ENCODE measurements at places on chromosomes 6 and 20.

- H3K27me3 ChIP-seq, result no peaks in the 10 kb centered on the region
- no peaks in the 10 kb centered on the region for H3K4me1 ChIP-seq
- H3K36me3 ChIP-seq, result no peaks in the 10 kb centered on the region
- peak overlapping the region; percentile 5 for H3K27ac ChIP-seq
Measured at GRCh38 chr6:17884498-17885478, 102.6 kb downstream of the KIF13A start.

GRCh38 chr20:51768759-51769517, 748 bp upstream of the ATP9A start:
- no peak for ATAC-seq
- peak overlapping the region; percentile 40 for H3K4me3 ChIP-seq
- H3K36me3 ChIP-seq, result no peaks in the 10 kb centered on the region
- no peak overlapping the region for H3K27ac ChIP-seq

DNA sequence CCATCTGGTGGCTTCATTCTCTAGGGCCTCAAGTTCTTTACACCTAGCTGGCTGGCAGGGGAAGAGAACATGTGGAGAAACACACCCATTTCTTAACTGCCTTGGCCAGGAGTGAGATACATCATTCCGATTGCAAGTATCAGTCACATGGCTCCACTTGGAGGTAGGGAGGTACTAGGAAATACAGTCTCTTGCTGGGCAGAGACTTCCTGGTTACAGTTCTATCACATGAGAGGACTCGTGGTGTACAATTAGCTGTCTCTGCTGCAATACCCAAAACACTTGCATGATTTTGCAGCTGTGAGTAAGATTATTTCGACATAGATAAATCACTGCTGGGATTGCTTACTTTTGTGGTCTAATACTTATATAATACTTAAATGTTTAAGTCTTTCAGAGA, 51.1 kb downstream of the GTF2H5 start:
- no peaks in the 10 kb centered on the region for H3K27me3 ChIP-seq
- no peaks in the 10 kb centered on the region for H3K36me3 ChIP-seq
- no peak overlapping the region for H3K4me3 ChIP-seq
- H3K4me1 ChIP-seq, result no peaks in the 10 kb centered on the region

GRCh38 chr20:14685183-14685582, 347.8 kb upstream of the FLRT3 start:
- H3K27ac ChIP-seq, result no peak overlapping the region
- H3K27me3 ChIP-seq, result no peaks in the 10 kb centered on the region
- no peaks in the 10 kb centered on the region for H3K36me3 ChIP-seq
- no peak for ATAC-seq
- H3K4me1 ChIP-seq, result no peaks in the 10 kb centered on the region
- no peak overlapping the region for H3K4me3 ChIP-seq

DNA sequence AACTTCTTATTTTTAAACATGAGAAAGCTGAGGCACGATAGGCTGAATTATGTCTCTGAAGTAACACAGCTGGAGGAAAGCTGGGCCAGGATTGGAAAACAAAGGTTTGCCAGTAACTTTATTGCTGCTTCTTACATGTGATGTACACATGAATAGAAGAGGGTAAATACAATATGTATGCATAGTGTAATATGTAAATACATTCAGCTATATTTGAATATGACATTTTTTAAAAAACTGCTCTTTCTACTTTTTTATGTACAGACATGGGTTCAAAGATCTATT, 90.2 kb downstream of the ADTRP start:
- no peak overlapping the region for H3K4me3 ChIP-seq
- ATAC-seq, result no peak
- no peaks in the 10 kb centered on the region for H3K36me3 ChIP-seq
- H3K27me3 ChIP-seq, result no peaks in the 10 kb centered on the region

DNA sequence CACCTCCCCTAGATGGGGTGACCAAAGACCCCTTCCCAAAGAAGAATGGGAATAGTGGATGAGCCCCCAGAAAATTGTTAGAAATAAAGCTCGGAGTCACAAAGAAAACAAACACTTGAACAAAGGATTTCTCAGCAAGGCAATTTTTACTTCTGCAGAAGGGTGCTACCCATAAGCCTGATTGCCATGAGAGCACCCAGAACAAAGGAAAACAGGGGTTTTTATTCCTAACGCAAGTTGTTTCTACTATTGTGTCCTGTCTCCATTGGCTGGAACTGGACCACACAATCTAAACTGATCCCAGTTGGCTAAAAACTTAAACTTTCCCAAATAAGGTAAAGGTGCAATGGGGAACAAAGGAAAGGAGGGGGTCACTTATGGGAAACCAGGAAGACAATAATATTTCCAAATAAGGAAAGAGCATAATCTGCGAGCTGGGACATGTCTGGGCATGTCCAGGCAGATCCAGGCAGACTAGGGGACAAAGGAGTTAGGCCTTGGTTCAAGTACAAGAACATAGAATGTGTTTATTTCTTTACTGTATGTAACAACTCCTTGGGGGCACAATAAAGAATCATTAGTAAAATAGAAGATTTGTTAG, 20.0 kb downstream of the HLA-B start:
- no peaks in the 10 kb centered on the region for H3K36me3 ChIP-seq
- H3K4me1 ChIP-seq, result no peaks in the 10 kb centered on the region
- ATAC-seq, result no peak
- H3K4me3 ChIP-seq, result no peak overlapping the region
- H3K27me3 ChIP-seq, result no peaks in the 10 kb centered on the region

- H3K36me3 ChIP-seq, result no peaks in the 10 kb centered on the region
- H3K27ac ChIP-seq, result peak overlapping the region; percentile 89
- peak overlapping the region; percentile 71 for H3K4me3 ChIP-seq
- H3K27me3 ChIP-seq, result no peaks in the 10 kb centered on the region
Measured at GRCh38 chr6:89413006-89413400, 930 bp upstream of the RRAGD start.

DNA sequence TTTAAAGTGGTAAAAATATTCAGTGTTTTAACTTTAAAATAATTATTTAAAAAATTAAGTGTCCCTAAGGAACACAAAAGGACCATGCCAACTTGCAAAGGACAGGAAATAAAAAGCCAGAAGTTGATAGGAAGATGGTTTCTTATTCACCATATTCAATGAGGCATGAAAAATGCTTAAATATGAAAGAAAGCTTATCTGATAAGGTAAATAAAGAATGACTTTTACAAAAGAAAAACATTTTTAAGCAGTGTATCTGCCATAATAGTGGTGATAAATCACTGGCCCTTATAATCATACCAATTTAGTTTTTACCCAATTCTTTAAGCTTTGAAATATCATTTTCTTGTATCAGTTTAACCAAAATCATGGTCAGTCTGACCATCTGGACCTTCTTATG, 33.5 kb upstream of the POPDC3 start:
- no peak overlapping the region for H3K27ac ChIP-seq
- H3K4me3 ChIP-seq, result no peak overlapping the region
- H3K27me3 ChIP-seq, result no peaks in the 10 kb centered on the region
- no peaks in the 10 kb centered on the region for H3K36me3 ChIP-seq
- ATAC-seq, result no peak

GRCh38 chr20:61796738-61797137, 268.9 kb downstream of the TAF4 start:
- H3K36me3 ChIP-seq, result no peaks in the 10 kb centered on the region
- ATAC-seq, result no peak

DNA sequence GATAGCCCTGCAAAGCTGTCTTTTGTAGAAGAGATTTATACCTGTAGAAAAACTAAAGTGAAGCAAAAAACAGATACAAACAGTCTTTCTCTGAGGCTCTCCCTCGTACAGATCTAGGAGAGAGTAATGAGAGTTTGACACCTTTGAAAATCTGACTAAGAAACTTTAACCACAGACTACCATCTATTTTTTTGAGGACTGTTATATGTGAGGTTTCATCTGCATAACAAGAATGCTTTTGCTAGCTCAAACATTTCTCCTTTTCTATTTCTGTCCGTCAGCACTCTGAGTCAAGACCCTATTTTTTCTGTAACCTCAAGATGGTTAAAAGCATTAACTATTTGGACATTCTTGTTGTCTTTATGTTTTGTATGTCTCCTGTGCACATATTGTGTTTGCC, 193.0 kb downstream of the BTBD3 start:
- no peak overlapping the region for H3K27ac ChIP-seq
- H3K4me3 ChIP-seq, result no peak overlapping the region
- H3K4me1 ChIP-seq, result no peaks in the 10 kb centered on the region
- no peak for ATAC-seq
- H3K27me3 ChIP-seq, result no peaks in the 10 kb centered on the region

DNA sequence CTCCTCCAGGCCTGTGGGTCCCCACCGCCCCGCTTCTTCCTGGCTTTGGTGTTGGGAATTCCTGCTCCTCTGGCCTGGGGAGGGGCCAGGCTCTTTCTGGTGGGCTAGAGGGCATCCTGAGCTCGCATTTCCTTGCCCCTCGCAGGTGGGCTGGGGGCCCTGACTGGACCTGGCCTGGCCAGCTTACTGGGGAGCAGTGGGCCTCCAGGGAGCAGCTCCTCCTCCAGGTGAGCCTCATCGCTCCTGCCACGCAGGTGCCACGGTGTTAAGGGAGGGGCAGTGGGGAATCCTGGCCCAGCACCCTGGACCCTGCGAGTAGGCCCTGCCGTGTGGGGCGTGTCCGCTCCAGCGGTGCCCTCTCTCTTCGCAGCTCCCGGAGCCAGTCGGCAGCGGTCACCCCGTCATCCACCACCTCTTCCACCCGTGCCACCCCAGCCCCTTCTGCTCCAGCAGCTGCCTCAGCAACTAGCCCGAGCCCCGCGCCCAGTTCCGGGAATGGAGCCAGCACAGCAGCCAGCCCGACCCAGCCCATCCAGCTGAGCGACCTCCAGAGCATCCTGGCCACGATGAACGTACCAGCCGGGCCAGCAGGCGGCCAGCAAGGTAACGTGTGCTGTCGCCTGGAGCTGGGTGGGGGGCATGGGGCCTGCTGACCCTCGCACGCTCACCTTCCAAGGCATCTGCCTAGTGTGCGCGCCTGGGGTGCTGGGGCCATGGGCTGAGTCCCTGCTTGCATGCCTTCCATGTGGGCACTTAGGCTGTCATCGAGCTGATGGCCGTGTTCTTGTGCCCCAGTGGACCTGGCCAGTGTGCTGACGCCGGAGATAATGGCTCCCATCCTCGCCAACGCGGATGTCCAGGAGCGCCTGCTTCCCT, 4.7 kb downstream of the ADRM1 start:
- ATAC-seq, result no peak
- no peaks in the 10 kb centered on the region for H3K27me3 ChIP-seq
- no peak overlapping the region for H3K4me3 ChIP-seq

GRCh38 chr6:4017058-4017739, 61.7 kb downstream of the FAM217A start:
- peak overlapping the region; percentile 98 for H3K27ac ChIP-seq
- H3K4me1 ChIP-seq, result peaks cover 63% of the 10 kb centered on the region
- H3K36me3 ChIP-seq, result no peaks in the 10 kb centered on the region

DNA sequence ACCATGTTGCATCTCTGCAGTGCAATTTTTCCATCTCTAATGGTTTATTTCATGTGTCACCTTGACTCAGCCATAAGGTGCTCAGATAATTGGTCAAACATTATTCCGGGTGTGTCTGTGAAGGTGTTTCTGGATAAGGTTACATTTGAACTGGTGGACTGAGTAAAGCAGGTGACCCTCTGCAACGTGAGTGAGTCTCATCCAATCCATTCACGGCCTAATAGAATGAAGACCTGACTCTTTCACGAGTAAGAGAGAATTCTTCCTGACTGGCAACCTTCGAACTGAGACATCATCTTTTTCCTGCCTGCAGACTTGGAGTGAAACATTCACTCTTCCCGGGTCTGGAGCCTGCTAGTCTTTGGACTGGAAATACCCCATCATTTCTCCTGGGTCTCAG, 77.1 kb upstream of the SLC22A23 start:
- no peak overlapping the region for H3K4me3 ChIP-seq
- no peaks in the 10 kb centered on the region for H3K36me3 ChIP-seq
- peaks cover 4% of the 10 kb centered on the region for H3K27me3 ChIP-seq
- H3K27ac ChIP-seq, result no peak overlapping the region
- ATAC-seq, result no peak

GRCh38 chr6:77249560-77249959, 213.7 kb downstream of the HTR1B start:
- no peaks in the 10 kb centered on the region for H3K4me1 ChIP-seq
- no peak for ATAC-seq
- no peaks in the 10 kb centered on the region for H3K36me3 ChIP-seq

DNA sequence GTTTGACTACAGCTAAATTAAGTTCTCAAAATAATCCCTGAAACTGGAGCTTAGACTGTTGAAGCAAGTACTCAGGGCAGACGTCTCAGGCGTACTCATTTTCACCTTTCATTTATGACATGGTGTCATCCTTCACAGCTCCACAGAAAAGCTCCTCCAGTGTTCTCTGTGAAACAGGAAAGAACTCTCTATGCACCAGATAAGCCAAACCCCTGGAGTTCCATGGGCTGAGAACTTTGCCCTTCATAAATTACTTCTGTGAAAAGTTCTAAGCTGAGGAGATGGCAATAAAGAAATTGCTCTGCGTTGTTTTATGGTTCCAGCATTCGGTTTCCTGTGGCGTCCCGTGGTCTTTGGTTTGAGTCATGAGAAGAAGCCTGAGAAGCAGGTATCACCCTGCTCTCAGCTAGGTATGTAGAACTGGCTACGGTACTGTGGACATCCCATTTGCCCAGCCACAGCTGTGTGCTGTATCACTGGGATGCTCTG, 20.2 kb upstream of the RREB1 start:
- H3K27me3 ChIP-seq, result no peaks in the 10 kb centered on the region
- H3K27ac ChIP-seq, result no peak overlapping the region
- no peaks in the 10 kb centered on the region for H3K4me1 ChIP-seq
- H3K36me3 ChIP-seq, result no peaks in the 10 kb centered on the region

DNA sequence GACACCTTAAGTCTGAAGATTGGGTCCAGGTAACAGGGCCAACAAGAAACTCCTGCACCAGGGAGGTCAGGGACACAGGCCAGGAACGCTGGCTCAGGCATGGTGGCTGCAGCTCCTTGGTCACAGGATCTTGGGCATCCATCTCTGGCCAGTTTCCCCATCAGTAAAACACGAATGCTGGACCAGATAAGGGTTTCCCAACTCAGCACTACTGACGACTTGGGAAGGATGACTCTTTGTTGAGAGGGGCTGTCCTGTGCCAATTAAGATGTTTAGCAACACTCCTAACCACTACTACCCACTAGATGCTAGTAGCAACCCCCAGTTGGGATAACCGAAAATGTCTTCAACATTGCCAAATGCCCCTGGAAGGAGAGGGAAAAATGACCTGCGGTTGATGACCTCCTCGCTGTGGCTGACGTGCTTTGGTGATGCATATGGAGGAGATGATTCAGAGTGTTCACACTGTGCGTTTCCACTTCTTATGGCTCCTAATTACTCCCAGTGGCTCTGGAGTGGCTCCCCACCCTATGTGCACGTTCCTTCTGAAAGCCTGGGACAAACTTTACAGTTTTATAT, 261.9 kb downstream of the CDH26 start:
- no peaks in the 10 kb centered on the region for H3K4me1 ChIP-seq
- no peak overlapping the region for H3K4me3 ChIP-seq
- no peak overlapping the region for H3K27ac ChIP-seq
